ENCODE measurements at places on chromosomes 2 and 18.
A peak's percentile ranks its signal among the peaks of the same experiment; 100 is the strongest.

DNA sequence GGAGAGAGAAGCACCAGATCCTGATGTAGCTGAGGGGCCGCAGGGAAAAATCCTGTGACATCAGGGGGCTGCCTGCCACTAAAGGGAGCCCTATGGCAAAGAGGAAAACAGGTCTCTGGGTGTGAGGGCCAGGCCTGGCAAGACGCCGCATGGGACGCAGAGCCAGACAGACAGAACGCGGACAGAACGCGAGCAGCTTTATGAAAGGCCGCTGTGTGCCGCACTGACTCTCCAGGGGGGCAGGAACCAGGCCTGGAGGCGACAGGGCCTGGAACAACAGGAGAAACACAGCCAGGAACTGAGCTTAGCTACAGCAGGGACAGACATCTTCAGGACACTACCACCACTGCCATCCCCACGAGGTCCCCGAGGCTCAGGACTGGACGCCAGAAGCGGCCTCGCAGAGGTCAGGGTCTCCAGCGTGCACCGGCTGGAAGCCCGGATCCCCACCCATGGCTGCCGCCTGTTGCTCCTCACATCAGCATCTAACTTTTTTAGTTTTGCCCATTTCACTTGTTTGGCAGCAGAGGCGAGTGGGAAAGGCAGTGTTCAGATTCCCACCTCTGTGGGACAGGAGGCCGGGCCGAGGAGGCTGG is 131.6 kb downstream of the VAPA start:
- DNase-seq = no peak

DNA sequence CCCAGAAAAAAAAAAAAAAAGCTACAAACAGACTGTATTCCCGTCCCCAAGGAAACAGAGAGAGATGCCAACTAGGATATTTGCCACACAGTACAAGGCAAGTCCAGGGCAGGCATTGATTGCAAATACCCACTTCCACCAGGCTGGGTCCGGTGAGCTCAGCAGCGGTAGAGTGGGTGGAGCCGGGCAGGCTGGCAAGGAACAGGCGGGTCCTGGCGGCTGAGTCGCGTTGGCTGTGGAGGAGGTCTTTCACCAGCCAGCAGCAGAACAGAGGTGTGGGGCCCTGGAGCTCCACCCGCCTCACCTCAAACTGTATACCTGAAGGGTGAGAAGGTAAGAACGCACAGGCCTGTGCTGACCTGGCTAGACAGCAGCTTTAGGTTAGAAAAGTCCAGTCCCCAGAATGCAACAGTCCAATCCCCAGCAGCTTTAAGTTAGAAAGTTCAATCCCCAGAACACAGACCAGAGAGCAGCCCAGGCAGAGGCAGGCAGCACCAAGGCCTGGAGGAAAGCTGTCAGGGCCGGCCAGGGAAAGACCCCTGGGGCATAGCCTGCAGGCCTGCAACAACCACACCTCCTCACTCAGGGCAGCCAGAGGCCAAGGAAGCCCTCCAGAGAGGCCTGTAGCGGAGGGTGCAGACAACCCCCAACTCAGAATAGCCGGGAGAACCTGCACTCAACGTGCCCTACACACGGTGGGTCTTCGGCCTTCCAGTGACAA is 21.9 kb upstream of the MTERF4 start:
- no peak for DNase-seq

- DNase-seq = no peak
These were observed 311.4 kb downstream of the LRRTM1 start for GRCh38 chr2:79993144-79993543.

- no peak for DNase-seq
These were observed 234.5 kb downstream of the LDLRAD4 start for GRCh38 chr18:13452871-13453680.

DNA sequence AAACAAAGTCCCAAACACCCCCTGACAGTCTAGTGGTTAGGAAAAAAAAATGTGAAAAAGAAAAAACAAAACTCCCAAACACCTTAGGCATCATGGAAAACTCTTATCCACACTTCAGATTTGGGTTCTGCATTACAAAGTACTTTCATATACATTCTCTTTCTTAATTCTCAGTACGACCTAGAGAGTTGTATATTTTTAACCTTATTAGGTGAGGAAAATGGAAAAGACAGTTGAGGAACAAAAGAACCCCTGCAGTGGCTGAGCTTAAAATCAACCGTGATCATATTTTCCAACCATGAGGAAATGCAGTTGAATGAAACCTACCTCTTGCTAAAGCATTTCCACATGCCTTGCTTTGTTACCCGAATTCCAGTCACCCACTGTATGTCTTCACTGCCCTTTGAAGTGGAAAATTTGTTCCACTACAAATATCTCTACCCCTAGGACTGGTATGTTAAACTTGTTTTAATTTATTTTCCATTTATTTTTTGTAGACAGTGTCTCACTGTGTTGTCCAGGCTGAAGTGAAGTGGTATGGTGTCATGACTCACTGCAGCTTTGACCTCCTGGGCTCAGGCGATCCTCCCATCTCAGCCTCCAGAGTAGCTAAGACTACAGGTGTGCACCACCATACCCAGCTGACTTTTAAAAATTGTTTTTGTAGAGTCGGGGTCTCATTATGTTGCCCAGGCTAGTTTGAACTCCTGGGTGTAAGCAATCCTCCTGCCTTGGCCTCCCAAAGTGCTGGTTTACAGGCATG is 56.9 kb upstream of the LPIN2 start:
- DNase-seq = no peak

GRCh38 chr2:220936641-220937197 is 635.4 kb downstream of the EPHA4 start:
- DNase-seq = no peak

GRCh38 chr18:29147944-29148343 is 971.0 kb upstream of the CDH2 start:
- DNase-seq = no peak

GRCh38 chr2:64943387-64944150 is 45.6 kb upstream of the SLC1A4 start:
- DNase-seq = no peak

DNA sequence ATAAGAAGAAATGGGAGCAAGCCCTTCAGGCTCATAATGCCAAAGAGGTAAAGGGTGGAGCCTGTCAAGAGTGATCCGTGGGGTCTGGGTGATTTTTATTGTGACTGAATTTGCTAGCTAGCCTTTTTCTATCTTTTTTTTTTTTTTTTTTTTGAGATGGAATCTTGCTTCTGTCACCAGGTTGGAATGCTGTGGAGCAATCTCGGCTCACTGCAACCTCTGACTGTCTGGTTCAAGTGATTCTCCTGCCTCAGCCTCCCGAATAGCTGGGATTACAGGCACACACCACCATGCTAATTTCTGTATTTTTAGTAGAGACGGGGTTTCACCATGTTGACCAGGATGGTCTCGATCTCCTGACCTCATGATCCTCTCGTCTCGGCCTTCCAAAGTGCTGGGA is 29.1 kb downstream of the DRC1 start:
- DNase-seq = no peak

DNA sequence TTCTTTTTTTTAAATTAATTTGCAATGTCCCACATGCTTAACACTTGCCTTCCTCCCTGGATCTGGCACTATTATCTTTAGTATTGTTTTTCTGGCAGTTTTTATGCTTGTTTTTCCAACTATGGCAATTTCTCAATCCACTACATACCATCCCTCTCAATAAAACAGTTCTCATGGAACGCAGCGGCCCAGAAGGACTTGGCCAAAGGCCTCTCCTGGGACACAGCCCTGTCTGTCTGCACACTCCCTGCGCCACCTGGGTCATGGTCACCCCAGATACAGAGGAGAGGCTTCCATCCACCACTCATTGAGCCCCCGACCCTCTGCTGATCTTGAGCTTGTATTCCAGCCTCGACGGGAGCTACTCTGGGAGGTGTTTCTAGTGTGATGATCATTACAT is 91.2 kb downstream of the TWIST2 start:
- no peak for DNase-seq

GRCh38 chr2:190267302-190267701 is 52.3 kb downstream of the HIBCH start:
- no peak for DNase-seq

DNA sequence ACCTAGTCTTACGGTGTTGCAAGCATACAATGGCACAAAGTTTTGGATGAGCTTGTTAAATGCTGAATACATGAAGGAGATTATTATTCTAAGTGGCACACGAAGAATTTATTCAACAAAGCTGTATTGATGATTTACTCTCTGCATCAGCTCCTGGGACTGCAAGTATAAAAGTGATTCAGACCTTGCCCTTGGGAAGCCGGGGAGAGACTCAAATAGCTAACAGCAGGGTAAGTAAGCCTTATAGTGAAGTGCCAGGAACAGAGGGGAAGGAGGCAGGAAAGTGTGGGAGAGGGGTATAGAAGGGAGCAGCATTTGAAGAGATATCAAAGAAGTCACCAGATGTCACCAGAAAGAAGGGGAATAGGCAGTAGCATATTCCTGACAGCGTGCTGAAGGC is 115.4 kb downstream of the MCFD2 start:
- DNase-seq = no peak

GRCh38 chr18:62850619-62851306 is 135.4 kb downstream of the PHLPP1 start:
- no peak for DNase-seq

DNA sequence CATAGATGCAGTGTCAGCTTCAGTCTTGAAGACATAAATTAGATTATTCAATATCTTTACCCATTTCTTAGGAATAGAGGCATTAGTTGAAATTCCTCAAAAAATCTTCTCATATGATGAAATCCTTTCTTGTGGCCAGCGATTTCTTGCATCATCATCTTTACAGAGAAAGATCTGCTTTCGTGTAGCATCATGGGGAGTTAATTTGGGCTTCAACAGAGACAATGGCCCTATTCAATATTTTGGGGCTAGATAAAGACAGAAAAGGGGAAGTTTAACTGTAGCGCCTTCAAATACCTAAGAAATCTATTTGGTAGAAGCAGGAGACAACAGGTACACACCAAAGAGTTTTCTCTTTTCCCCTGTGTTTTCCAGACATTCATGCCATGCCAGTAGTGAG is 73.8 kb downstream of the TGFA start:
- no peak for DNase-seq

DNA sequence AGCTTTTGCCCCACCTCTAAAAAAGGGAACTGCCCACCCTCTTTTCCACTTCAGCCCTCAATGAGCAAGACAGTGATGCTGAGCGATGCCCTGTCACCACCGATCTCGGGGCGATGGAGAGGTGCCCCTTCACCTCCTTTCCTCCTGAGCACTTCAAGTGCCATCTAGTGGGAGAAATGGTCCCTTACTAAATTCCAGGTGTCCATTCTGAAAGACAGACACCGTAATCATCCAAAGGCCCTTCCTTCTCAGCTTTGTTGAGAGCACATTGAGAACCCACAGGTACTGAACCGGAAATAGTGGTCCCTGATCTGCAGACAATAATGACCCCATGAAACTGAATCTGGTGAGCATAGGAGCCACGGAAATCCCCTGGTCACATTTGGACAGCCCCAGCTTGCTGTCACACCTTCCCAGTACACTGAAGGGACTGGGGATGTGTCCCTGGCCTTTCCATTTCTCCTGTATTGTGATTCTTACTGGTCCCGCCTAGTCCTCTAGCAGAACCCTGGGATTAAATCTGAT is 38.5 kb downstream of the KCTD18 start:
- DNase-seq = no peak

- DNase-seq = no peak
These were observed 48.1 kb downstream of the ACOXL start for GRCh38 chr2:110780461-110780860.

GRCh38 chr2:116132833-116133232 is 1681.7 kb upstream of the DDX18 start:
- no peak for DNase-seq

DNA sequence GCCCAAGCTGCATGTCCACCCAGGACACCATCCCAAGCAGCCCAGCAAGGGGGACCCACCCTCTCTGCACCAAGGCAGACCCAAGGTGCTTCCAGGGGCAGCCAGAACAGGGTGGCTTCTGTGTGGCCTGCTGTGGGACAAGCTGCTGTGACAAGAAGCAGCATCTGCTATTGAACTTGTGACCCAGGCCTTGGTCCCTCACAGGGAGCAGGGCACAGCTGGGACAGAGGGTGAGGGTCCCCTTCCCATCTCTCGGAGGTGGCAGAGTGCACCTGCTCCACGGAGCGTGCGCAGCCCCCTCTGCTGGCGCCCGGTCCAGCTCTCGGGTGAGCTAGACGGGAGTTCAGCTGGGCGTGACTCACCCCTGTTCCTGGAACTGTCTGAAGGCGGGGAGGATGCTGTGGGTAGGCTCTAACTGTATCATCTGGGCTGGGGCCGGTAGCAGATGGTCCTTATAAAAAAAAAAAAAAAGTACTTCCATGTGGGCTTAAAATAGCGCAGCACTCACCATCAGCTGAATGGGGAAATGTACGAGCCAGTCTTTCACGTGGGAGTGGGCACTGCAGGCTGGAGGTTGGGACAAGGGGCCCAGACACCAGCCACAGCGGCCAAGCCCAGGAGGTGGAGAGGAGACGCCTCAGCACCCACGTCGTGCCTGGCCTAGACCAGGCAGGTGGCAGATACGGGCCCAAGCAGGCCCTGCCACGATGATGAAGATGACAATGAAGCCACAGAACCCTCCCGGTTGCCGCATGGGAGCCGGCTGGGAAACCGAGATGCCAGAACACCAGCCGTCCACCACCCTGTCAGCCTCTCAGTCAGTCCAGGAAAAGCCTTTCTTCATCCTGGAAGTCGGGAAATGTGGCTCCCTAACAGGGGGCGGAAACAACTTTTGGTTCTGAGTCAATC is 136.8 kb upstream of the ID2 start:
- peak; percentile 93 for DNase-seq

DNA sequence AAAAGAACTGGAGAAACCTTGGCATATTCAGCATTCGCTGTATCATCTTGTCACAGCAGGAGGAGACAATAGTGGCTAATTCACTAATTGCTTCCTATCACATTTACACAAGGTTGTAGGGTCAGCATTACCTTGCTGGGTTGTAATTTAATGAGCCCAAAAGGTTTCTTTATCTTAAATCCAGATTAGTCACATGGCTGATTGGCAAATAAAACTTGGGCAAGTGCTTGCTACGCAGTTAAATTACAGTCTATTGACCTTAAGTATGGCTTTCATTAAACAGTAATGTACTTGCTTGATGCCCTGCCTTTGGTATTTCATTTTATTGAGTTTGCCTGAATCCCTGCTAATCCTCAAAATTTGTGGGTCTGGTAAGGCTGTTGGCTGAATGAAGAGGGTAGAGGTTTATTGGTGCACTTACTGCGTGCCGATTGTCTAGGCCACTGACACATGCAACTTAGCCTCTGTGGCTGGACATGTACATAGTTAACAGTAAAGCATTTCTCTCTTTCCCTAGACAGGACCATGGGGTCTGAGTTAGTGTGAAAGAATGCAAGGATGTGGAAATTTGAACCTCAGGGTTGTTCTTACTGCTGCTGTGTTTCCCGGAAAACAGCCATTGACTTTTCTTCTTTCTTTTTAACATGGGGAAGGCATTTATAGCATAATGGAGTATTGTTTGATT is 34.3 kb downstream of the FMNL2 start:
- DNase-seq = no peak

GRCh38 chr2:38444247-38444646 is 67.2 kb upstream of the ATL2 start:
- DNase-seq = no peak

- DNase-seq = no peak
These were observed 270.5 kb downstream of the ACTR3 start for GRCh38 chr2:114160263-114160981.

GRCh38 chr2:240302933-240303595 is 132.4 kb upstream of the GPC1 start:
- DNase-seq = peak; percentile 25

GRCh38 chr2:62354771-62355561 is 151.0 kb downstream of the TMEM17 start:
- DNase-seq = no peak
